ENCODE measurements at places on chromosomes 5 and 9.
A peak's percentile ranks its signal among the peaks of the same experiment; 100 is the strongest.

DNA sequence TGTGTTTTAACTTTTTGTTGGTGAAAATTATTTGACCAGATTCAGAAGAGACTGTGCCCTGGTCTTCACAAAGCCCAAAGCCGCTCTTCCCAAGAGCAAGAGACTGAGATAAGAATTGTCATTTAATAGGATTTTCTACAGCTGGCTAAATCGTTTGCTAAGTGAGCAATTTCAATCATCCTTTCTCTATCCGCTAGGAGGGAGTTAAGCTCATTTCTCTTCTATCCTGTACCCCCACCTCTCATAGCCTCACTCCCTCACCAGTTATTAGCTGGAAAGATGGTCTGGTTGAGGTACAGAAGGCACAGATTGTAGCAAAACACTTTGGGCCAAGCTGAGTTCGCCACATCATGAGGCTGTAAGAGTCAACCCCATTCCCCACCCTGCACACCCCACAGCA is 43.0 kb upstream of the SIL1 start:
- DNase-seq: no peak

GRCh38 chr9:109912726-109913460 is 132.9 kb downstream of the PALM2AKAP2 start:
- peak; percentile 87 for DNase-seq

DNA sequence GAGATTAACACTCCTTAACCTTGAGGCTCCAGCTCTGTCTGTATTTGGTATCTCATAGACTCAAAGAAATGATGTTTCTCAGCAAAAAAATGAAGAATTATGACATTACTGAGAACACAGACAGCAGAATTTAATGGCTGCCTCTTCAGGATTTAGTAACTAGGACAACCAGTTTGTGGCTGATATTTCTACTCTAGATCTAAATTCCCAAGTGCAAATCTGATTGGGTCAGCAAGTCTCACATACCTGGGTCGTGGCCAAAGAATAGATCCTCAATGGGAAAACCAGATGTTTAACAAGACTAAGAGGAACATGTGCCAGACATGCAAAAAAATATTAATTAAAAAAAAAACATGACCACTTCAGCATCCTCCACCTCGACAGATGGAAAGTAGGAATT is 608.9 kb downstream of the DTWD2 start:
- no peak for DNase-seq

- DNase-seq: no peak
These were observed 65.4 kb upstream of the C9orf72 start for GRCh38 chr9:27638716-27639115.

- DNase-seq: no peak
These were observed 23.2 kb upstream of the IER5L start for GRCh38 chr9:129201289-129201688.

GRCh38 chr5:74182603-74183002 is 457.9 kb downstream of the ENC1 start:
- no peak for DNase-seq

GRCh38 chr5:72783354-72783753 is 33.1 kb upstream of the TNPO1 start:
- no peak for DNase-seq

DNA sequence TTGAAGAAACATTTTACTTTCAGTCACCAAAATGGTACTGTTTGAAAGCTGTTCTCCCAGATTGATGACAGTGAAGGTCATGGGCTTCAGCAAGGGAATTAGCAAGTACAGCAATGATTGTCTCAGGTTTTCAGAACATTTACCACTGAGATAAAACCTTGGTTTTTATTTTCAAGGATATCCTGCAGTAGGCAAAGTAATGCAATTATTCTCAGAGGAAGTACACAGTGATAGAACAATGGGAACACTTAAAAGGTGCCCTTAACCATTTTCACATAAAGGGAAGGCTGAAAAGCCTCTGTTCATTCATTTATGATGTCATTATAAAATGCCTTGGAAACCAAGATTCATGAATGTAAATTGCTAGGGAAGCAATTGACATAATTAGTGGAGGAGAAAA is 471.8 kb upstream of the ACO1 start:
- no peak for DNase-seq

DNA sequence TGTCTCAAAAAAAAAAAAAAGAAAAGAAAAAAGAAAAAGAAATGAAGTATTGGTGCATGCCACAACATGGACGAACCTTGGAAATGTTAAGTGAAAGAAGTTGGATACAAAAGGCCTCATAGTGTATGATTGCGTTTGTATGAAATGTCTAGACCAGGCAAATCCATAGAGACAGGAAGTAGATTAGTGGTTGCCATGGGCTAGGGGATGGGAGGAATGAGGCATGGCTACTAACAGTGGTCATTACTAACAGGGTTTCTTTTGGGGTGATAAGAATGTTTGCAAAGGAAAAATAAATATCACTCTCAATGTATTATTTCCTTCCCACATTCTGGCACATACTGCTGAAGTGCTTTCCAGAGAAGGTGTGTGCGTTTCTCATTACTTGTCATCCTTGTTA is 44.1 kb downstream of the UGCG start:
- no peak for DNase-seq

DNA sequence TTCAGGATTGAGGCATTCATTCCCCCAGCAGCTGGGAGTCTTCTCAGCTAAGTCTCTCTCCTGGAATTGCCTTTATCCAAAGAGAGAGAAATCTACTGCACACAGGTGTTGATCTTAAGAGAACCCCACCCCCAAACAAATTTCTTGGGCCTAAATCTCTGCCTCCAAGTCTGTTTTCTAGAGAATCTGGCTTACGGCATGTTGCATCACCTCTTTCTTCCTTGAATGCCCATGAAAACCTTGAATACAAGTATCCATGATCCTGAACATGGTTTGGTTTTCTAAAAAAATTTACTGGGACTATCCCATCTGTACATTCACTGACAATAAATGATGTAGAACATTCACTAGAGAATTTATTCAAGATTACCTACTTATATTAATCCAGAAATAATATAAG is 401.6 kb downstream of the PDE4D start:
- no peak for DNase-seq

DNA sequence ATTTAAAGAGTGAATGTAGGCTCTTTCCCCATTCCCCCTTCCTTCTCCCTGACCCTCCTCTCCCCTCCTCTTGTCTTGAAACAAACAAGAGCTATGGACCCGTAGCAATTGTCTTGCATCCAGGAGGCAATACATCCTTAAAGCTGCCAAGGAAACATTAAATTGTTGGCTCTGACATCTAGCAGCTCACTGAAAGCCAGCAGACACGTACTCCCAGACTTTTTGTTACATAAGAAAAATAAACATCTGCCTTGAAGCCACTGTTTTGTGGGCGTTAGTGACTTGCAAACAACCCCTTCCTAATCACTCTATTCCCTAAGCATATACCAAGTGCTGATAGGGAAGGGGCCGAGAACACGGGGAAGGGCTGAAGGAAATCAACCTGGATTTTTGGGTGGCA is 8.6 kb downstream of the SLC45A2 start:
- DNase-seq: no peak

- DNase-seq: no peak
These were observed 203.6 kb downstream of the ELAVL2 start for GRCh38 chr9:23622396-23622795.

DNA sequence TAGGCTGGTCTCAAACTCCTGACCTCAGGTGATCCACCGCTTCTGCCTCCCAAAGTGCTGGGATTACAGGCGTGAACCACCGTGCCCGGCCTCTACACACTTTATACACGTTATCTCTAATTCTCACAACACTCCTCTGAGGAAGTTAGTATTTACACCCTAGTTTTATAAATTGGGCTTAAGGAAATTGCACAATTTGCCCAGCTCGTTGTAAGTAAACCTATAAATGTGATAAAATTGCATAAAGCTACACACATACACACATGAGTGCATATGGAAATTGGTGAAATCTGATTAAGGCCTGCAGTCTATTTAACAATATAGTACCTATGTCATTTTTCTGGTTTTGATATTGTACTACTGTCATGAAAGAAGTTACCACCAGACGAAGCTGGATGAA is 4.4 kb upstream of the SLC4A9 start:
- peak; percentile 13 for DNase-seq

DNA sequence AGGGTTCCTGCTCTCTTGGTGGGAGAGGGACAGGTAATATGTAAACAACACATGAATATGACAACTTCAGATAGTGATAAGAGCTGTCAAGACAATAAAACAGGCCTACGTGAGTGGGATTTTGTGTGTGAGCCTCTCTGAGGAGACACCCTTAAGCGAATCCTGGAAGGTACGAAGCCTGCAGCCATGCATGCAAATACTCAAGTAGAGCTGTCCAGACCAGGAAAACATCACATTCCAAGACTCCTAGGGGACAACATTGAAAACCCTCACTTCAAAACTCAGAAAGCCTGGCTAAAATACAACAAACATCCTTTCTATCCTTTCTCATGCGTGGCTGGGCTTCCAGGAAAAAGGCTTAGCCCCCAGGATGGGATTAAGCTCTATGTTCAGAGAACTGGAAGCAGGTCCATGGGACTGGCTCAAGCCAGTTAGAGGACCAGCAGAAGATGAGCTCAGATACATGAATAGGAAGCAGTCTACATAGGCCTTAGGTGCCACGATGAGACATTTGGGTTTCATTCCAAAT is 124.8 kb upstream of the IQGAP2 start:
- no peak for DNase-seq

GRCh38 chr9:35229066-35229778 is 67.4 kb downstream of the UNC13B start:
- no peak for DNase-seq

DNA sequence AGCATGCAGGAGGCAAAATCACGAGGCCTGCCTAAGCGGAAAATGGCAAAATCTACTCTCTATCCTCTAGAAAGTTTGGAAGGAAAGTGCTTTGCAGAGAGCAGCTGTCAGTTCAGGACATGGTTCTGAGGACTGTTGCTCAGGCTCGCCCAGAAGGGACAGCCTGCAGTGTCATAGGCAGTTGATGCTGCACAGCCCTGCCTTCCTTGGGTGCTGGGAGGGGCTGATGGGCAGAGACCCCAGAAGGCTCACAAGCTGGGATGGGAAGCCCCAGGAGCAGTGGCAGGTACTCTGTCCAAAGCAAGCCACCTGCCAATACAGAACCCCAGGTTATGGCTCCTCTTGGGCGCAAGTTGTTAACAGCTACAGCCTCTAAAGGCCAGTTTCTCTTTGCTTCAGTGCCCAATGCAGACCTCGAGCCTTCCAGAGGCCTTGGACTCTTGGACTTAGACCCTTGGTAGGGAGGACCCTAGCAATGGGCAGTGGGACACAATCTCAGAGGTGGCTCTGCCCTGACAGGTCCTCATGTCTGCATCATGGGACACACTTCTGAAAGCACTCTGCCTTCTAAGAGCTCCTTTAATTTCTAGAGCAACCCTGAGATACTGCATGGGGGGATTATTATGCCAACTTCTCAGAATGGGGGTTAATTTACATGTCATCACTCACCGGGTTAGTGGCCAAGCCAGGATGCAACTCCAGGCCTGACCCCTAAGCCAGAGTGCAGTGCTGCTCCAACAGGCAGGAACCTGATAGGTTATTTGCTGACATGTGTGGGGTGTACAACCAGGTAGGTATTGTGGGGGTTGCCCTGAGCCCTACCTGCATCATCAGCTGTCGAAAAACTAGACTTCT is 57.1 kb downstream of the MACROH2A1 start:
- no peak for DNase-seq

- DNase-seq: no peak
These were observed 146.6 kb downstream of the EFNA5 start for GRCh38 chr5:107524111-107524510.

GRCh38 chr5:67494186-67494855 is 297.7 kb upstream of the CD180 start:
- DNase-seq: peak; percentile 27

- no peak for DNase-seq
These were observed 23.9 kb upstream of the SLC25A51 start for GRCh38 chr9:37927601-37928551.

- DNase-seq: no peak
These were observed 48.9 kb upstream of the NRARP start for GRCh38 chr9:137350696-137351584.

DNA sequence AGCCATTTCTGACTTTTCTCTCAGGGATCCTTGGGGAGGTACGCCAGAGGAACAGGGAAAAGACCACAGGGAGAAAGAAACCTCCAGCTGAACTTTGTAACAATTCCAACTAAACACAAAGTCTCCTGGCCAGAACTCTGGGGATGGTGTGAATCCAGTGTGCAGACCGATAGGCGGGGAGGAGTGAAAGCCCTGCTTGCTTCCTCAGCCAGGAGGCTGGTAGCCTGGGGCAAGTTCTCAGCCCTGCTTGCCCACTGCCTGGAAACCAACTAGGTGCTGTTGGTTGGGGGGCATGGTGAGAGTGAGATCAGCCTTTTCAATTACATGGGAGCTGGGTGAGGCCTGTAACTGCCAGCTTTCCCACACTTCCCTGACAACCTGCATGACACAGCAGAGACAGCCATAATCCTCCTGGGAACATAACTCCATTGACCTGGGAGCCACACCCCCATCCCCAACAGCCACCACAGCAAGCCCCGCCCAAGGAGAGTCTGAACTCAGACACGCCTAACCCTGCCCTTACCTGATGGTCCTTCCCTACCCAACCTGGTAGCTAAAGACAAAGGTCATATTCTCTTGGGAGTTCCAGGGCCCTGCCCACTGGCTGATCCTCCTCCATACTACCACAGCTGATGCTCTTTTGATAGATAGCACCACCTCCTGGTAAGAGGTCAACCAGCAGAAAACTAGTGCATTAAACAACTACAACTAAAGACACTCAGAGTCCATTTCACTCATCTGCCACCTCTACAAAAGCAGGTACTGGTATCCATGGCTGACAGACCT is 100.1 kb upstream of the TNFAIP8 start:
- DNase-seq: no peak

DNA sequence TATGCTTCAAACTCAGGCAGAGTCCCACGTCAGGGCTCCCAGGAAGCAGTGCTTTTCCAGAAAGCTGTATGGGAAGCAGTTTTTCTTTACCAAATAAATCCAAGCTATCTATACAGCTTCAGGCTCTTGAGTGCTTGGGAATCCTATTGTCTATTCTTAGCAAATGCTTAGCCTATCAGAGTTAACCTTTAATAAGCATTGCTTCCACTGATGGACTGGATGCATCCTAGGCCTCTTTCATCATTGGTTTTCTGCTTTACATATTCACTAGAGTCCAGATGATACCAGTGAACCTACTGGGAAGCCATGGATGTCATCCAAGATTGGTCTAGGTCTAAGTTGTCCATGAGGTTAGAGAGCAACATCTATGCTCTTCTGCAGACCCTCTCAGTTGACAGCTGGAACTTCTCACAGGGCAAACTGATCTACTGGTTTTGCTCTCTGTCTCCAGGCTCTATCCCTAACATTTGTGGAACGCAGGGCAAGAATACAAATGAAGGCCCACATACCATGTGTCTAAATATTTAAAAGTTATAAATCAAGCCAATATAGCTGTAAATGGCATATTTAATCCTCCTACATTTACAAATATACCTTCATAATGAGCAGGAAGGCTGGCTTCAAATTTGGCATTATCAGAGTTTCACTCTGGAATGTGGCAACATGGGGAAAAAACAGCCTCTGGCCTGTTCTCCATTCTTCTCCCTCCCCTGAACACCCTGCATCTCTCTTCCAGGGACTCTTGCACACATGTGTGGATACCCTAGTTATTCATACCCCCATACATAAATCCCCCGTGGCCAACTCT is 49.8 kb upstream of the PLPP1 start:
- DNase-seq: no peak

GRCh38 chr9:109923806-109924205 is 143.8 kb downstream of the PALM2AKAP2 start:
- DNase-seq: no peak

GRCh38 chr9:3674561-3674960 is 148.8 kb upstream of the RFX3 start:
- no peak for DNase-seq

All from posterior cingulate gyrus (tissue), 11 donors.